ENCODE measurements at places on chromosomes 16 and 17.
A peak's percentile ranks its signal among the peaks of the same experiment; 100 is the strongest.

GRCh38 chr17:49746791-49747490 lies 17.0 kb downstream of the FAM117A start:
- no peak for DNase-seq

DNA sequence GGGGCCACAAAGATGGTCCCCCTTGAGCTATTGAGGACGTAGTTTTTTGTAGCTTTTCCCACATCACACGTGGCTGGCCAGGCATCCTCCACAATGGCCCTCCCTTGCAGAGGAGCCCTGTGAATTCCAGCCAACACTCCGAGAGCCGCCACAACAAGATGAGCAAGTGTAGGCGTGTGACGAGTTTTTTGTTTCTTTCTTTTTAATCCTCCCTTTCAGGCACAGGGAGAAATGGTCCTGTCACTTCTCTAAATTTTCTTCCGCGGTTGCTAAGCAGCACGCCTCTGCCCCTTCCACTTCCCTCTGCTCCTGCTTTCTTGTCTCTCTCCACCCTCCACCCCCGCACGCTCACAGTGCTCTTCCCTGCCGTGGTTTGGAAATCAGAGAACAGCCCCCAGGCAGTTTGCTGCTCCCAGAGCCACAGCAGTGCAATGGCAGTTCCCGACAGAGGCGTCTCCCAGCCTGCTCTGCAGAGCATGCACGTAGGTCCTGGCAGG lies 68.0 kb upstream of the MRTFB start:
- peak; percentile 51 for DNase-seq

DNA sequence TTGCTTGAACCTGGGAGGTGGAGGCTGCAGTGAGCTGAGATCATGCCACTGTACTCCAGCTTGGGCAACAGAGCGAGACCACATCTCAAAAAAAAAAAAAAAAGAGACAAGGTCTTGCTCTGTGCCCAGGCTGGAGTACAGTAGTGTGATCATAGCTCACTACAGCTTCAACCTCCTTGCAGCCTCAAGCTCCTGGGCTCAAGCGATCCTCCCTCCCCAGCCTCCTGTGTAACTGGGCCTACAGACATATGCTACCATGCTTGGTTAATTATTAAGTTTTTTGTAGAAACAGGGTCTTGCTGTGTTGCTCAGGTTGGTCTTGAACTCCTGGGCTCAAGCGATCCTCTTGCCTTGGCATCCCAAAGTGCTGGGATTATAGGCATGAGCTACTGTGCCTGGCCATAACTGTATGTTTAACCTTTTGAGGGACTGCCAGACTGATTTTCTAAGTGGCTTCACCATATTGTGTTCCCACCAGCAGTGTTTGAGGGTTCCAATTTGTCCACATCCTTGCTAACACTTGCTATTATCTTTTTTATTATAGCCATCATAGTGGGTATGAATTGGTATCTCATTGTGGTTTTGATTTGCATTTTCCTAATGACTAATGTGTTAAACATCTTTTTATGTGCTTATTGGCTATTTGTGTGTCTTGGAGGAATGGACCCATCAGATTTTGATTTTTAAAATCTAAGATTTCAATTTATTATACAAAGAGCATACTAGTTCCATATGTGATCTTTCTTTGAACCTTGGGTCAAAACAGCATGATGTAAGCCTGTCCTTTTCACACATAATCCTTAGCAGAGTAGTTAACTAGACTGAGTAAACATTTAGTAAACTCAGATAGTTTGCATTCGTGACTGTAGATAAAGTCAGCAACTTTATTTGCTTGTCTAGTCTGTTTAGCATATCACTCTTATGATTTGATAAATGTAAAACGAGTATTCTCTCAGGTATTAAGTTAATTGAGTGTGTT lies 38.1 kb upstream of the KPNB1 start:
- DNase-seq, result no peak

DNA sequence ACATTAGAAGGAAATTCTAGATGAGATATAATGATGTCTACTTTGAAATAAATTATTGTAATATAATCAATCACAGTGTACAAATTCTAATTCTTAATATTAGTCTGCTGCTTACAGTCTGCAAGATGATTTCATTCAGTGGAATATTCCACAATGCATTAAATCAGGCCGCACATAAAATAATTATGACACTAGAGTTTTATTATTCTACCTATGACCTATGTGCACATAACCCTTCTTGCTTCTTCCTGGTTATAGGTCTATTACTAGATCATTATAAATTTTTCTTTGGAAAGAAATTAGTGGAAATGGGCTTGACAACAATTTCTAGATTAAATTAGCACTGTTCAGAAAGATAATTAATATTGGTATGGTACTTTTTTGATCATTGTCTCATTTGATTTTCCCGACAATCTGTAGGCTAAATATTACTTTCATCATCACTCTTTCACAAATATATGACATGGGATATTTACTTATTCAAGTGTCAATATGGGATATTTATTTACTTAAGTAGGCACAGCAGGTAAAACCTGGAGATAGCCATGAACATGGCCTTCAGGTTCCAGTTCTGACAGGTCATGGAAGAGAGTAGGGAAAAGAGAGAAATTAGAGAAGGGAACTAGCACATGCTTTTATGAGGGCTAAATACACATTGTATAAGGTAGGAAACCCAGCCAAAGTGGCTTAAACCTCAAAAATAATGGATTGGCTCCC lies 476.4 kb downstream of the TOX3 start:
- DNase-seq, result no peak

DNA sequence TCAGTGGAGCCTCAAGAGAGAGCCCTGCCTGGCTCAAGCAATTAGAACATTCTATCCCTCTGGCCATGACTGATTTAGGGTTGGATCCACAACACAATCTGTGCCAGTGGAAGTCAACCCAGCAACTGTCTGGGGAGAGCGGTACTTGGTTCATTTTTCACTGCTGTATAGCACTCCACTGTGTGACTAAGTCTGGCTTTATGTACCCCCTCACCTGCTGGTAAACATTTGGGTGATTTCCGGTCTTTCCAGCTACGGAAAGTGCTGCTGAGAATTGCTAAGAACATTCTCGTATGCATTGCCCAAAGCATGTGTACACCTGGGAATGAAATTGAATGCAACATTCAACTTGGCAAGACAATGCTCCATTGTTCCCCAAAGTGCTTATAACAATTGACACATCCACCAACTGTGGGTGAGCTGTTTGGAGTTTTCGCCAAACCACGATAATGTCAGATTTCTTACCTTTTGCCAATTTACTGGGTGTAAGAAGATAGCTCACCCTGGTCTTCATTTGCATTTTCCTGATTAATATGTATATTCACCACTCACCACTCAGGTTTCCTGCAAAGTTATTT lies 63.5 kb upstream of the MED9 start:
- DNase-seq, result no peak

- no peak for DNase-seq
Measured at GRCh38 chr17:42855048-42855596, 4.1 kb downstream of the AOC3 start.

DNA sequence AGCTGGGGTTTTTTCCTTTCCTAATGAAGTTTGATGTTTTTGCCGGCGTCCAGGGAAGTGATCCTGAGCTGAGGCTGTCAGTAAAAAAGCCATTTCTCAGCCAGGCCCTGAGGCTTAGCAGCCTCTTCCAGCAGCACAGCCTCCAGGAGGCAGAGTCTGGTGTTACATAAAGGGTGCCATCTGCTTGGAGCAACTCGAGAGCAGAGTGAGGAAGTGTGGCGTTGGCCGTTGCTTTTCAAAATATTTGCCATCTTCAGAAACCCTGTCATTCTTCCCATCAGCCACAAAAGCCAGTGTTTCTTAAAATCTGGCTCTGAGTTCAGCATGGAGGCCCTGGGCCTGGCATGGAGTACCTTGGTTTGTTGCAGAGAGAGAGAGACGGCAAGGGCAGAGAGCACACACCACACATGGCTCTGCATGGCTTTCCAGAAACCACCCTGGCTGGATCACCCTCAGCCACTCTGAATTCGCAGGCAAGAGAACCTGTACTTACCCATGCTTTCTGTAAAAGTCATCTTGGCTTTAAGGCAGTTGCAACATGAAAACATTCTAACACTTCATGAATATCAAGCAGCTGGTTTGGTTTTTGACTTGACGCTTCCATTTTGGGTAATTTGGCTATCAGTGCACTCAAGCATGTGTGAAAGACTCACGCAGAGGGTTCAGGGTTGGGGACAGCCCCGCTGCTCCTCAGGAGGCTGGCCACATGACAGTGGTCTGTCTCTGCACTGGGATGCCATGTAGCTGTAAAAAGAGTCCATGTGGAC lies 21.0 kb downstream of the PMM2 start:
- no peak for DNase-seq

- DNase-seq, result no peak
Measured at GRCh38 chr17:41339571-41340172, 11.0 kb downstream of the KRT33A start.

DNA sequence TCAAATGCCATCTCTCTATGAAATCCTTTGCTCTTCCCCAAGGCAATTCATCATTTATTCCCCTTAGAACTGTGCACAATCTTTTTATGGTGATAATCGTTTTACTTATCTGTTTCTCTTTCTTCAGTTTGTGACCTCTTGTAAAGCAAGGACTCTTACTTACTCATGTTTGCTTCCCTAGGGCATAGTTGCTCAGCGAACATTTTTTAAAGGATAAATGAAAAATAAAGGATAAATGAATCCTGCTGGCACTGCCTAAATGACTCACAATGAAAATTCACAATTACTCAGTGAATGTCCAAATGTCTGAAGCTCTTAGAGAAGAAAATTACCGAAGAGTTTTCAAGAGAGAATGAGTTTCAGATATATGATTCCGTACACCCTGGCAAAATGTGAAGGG lies 671.7 kb downstream of the CDH11 start:
- DNase-seq, result no peak

DNA sequence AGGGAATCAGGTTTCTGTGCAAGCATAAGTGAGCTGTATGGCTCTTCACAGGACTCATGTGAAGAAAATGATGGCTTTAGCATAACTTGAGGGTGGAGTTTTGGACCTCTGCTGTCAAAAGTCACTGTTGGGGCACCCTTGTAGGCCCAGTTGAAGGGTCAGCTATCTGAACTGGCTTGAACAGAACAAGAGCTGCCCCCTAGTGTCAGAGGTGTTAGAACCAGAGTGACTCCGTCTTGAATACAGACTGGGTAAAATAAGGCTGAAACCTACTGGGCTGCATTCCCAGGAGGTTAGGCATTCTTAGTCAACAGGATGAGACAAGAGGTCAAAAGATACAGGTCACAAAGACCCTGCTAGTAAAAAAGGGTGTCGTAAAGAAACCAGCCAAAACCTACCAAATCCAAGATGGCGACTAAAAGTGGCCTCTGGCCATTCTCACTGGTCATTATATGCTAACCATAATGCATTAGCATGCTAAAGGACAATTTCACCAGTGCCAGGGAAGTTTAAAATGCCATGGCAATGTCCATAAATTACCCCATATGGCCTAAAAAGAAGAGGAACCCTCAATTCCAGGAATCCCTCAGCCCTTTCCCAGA lies 484.0 kb upstream of the ERCC4 start:
- no peak for DNase-seq

- peak; percentile 98 for DNase-seq
Measured at GRCh38 chr17:40550608-40551007, 14.7 kb downstream of the CCR7 start.

DNA sequence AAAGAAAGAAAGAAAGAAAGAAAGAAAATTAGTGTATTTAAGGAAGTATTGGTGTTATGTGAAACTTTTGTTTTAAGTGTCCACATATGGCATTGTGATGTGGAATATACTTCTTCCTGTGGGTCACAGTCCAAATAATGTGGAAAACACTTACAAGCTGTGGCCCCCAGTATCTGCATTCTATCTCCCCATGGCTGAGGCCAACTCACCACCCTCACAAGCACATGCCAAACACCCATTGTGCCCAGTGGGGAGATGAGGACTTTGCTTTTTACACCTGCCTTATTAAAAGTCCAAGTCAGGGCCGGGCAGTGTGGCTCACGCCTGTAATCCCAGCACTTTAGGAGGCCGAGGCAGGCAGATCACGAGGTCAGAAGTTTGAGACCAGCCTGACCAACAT lies 4.0 kb upstream of the P2RX5 start:
- DNase-seq, result no peak

DNA sequence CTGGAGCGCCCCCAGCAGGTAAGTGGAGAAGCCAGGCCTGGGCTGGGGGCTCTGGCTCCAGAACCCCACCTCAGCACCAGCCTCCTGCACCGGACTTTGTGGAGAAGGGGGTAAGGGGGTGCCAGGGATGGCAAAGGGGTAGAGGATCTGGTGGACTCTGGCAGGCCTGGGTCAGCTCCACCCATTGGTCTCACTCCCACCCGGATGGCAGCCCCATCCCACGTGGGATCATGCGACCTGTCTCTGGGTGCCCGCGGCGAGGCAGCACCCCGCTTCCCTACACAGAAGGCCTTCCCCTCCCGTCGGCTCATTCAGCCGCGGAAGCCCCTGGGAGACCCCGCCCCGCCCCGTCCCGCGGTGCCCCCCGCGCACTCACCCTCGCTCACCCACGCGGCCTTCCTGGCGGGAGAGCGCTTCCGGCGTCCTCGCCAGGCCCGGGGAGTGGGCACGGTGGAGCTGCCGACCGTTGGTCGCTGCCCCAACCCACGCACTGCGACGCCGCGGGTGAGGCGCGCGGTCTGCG lies 498 bp upstream of the PLEKHG4 start:
- DNase-seq, result no peak

DNA sequence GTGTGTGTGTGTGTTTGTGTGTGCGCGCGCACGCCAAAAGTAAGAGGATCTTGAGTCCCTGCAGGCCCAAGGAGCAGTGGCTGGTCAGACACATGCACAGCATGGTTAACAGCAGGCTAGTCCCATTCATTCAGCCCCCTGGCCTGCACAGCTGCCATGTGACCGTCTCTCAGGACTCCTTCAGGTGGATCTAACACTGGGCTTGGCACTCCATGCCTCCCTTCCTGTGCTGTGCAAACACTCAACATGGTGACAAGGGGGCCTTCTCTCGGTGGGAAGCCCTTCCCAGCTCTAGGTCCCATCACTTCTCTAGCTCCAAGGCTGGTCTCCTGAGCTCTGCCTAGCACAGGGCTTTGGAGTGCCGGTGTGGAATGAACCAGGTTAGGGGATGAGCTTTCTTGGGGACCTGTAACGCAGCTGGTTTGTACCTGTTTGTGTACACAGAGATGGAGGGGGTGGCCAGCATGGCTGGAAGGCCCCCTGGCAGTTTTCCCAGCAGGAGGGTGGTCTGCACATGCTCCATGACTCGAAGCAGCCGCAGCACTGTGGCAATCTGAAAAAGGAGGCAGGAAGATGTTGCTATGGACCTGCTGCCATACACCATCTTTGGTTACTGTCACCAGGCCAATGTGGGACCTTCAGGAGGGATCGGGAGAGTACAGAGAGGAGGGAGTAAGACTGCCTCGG lies 69.4 kb upstream of the GCSH start:
- no peak for DNase-seq

Data from amniotic epithelial cell (primary cell).